ENCODE measurements at places on chromosomes 5 and 9.

DNA sequence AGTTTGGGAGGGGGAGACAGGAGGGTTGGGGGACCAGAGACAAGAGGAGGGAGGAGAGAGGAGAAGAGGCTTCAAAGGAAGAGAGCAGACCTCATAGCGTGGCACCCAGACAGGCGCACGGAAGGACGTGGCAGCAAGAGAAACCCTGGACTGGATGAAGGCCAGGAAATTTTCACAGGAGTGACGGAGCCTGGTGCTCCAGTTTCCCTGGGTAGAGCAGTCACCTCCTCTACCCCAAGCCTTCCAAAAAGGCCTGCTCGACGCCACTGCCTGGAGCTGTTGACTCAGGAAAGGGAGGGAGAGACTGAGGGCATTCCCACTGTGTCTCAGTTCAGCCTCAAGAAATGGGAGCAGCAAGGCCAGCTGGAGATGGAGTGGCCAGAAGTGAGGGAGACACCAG lies 19.3 kb downstream of the AK8 start:
- no peak for DNase-seq

DNA sequence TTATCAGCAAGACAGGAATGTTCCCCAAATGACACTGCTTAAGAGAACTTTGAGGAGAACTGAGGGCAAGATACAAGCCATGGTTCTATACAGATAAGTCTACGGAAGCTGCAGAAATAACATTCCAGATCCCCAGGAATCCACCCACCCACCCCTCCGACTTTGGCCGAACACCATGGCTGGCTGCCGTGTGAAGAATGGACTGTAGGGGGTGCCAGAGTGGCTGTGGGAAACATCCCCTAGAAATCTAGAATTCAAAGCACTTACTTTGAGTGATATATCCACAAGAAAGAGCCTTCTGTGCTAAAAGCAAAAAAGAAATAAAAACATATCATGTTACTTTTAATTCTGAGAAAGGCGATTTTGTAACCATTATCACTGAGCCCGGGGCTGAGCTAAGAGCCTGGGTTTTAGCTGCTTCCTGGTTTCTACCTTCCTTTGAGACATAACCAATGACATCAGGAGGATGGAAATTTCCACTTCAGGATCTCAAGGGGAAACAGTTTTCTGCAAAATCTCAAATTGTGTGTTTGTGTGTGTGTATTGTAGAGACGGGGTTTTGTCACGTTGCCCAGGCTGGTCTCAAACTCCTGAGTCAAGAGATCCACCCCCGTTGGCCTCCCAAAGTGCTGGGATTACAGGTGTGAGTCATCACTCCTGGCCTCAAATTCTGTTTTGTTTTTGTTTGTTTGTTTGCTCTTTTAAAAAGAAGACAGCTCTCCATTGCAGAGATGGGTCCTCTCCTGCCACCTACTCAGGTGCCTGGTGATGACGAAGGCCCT lies 36.4 kb downstream of the GGTA1 start:
- no peak for DNase-seq

DNA sequence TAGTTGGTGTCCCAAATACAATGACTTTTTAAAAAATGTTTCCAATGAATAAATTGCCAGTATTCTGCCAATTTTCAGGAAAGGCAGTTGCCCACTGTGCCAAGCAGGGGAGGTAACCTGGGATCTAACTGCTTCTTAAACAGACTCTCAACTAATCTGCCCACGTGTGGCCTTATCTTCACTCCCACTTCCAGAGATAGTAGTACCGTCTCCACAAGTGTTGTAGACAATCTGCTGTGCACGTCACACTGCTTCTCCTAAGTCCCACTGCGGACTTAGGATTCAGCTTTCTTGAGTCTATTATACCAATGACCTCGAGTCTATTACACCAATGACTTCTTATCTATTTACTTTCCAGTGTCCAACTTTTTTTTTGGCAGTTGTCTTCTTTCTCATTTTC lies 21.2 kb downstream of the POU4F3 start:
- DNase-seq: no peak

DNA sequence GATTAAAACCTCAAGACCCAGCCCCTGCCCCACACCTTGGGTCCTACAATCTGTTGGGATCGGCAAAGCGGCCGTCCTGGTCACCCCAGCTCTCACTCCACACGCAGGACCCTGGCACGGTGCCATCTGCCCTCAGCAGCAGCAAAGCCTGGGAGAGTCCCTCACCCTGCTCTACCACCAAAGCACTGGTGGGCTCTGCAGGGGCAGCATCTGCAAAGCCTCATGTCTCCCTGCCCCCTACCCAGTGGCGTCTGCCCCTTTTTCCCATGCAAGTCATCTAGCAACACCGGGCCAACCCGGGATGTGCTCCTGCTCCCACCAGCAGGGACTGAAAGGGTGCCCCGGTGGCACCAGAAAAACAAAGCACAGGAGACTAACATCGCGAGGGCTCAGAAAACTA lies 19.6 kb upstream of the CNOT6 start:
- DNase-seq: no peak

DNA sequence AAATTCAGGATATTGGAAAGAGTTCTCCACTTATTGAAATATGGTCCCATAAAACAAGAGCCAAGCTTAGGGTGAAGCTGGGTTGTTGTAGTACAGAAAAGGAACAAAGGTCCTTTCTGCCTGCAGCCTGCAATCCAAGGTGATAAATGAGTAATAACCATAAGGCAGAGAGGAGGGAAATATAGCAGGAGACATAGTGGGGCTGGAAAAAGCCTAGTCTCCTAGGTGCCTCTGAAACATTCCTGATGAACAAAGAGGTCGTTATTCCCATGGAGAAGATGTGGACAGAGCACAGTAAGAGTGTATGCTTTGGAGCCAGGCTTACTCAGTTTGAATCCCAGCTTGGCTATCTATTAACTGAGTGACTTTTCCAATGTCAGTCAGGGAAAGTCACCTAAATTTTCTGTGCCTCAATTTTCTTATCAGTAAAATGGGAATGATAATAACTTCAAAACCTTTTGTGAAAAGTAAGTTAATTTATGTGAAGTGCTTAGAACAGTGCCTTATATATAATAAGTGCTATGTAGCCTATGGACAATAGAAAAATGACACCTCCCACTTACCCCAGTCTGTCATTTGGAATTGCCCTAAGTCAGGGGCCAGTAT lies 110.8 kb upstream of the GRIN3A start:
- DNase-seq: no peak

DNA sequence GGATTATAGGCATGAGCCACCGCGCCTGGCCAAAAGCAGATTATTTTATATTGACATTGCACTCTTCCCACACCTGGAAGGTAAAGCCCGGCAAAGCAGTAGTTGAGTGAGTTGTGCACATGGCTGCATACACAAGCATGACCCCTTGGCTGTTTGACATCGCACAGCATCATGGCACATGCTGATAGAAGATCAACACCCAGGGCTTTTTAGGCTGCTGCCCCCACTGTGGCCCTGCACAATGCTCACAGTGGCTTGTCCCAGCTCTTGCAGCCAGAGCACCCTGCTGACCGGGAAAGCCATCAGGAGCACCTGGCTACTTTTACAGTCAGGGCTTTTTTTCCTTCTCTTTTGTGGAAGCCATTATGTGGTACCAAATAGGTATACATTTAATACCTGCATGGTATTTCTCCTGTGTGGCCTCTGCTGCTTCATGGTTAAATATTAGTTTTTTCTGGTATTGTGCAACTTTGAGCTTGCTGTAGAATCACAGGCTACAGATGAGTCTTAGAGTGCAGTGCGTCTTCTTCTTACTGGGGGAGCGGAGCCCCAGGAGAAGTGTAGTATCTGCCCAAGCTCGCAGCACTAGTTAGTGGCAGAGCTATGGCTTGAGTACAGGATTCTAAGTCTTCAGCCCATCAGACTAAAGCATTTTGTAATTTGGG lies 264.5 kb downstream of the AOPEP start:
- no peak for DNase-seq
